T-helper 17 cell (primary cell): ENCODE measurements at places on chromosomes 5 and 9.

GRCh38 chr5:131693894-131694293 lies 58.9 kb upstream of the RAPGEF6 start:
- H3K4me3 ChIP-seq: no peak overlapping the region
- peak overlapping the region; percentile 32 for H3K27ac ChIP-seq
- H3K4me1 ChIP-seq: peaks cover 10% of the 10 kb centered on the region
- H3K36me3 ChIP-seq: peaks cover 6% of the 10 kb centered on the region
- H3K27me3 ChIP-seq: no peaks in the 10 kb centered on the region

DNA sequence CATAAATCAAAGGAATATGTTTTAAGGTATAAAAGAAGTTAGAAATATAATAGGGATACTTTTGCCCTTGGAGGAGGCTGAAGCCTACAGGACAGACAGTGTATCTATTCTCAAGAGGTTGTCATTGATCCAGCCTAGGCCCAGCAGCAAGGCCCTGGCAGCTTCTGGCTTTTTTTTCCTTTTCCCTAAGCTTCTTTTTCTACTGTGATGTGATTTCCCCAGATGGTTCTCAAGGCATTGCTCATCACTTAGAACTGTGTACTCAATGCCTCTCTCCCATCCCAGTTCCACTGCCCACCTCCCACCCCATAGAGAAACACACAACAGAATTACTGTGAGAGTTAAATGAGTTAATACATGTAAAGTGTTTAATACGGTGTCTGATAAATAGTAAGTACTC lies 88.6 kb downstream of the SLC44A1 start:
- H3K4me3 ChIP-seq: no peak overlapping the region
- H3K27me3 ChIP-seq: no peaks in the 10 kb centered on the region
- peaks cover 12% of the 10 kb centered on the region for H3K4me1 ChIP-seq
- H3K27ac ChIP-seq: no peak overlapping the region

DNA sequence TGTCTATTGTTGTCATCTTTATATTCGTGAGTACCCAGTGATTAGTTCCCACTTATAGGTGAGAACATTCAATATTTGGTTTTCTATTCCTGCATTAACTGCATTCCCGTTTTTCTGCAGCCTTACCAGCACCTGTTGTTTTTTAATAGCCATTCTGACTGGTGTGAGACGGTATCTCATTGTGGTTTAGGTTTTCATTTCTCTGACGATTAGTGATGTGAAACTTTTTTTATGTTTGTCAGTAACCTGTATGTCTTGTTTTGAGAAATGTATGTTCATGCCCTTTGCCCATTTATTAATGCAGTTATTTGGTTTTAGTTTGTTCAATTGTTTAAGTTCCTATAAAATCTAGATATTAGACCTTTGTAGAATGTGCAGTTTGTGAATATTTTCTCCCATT lies 546.0 kb upstream of the RORB start:
- no peaks in the 10 kb centered on the region for H3K4me1 ChIP-seq
- no peaks in the 10 kb centered on the region for H3K27me3 ChIP-seq
- DNase-seq: no peak
- no peaks in the 10 kb centered on the region for H3K36me3 ChIP-seq
- H3K27ac ChIP-seq: no peak overlapping the region

DNA sequence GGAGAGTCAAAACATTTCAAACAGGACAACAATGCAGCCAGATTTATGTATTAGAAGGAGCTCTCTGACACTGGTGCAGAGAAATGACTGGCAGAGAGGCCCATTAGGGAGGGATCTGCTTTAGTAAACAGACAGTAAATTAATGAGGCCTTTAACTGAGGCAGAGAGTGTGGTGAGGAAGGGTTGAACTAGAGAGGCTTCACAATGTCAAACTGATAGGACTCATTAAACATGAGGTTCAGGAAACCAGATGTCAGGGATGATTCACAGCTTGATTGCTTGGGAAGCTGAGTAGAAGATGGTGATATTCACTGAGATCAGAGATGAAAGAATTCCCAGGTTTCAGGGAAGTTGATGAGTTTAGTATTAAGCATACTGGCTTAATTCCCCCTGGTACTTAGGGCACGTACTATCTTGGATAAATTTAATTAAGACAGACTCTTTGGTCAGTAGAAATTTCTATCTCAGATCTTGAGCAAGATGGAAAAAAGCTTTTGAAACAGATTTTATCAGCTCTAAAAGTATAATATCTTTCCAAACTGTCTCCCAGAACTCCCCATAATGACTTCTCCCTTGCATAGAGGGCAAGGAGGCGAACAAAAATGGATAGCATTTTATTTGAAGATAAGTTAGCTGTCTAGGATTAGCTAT lies 8.6 kb upstream of the MUSK start:
- no peaks in the 10 kb centered on the region for H3K36me3 ChIP-seq
- H3K27ac ChIP-seq: no peak overlapping the region
- no peak overlapping the region for H3K4me3 ChIP-seq
- DNase-seq: no peak
- H3K27me3 ChIP-seq: no peaks in the 10 kb centered on the region
- no peaks in the 10 kb centered on the region for H3K4me1 ChIP-seq

- no peaks in the 10 kb centered on the region for H3K27me3 ChIP-seq
- DNase-seq: no peak
- H3K4me1 ChIP-seq: no peaks in the 10 kb centered on the region
- H3K36me3 ChIP-seq: no peaks in the 10 kb centered on the region
These were observed 45.1 kb downstream of the FBXL7 start for GRCh38 chr5:15545082-15545481.

GRCh38 chr5:123450640-123451039 lies 27.4 kb upstream of the CEP120 start:
- H3K27ac ChIP-seq: no peak overlapping the region
- no peak for DNase-seq
- H3K4me1 ChIP-seq: no peaks in the 10 kb centered on the region
- H3K4me3 ChIP-seq: no peak overlapping the region

DNA sequence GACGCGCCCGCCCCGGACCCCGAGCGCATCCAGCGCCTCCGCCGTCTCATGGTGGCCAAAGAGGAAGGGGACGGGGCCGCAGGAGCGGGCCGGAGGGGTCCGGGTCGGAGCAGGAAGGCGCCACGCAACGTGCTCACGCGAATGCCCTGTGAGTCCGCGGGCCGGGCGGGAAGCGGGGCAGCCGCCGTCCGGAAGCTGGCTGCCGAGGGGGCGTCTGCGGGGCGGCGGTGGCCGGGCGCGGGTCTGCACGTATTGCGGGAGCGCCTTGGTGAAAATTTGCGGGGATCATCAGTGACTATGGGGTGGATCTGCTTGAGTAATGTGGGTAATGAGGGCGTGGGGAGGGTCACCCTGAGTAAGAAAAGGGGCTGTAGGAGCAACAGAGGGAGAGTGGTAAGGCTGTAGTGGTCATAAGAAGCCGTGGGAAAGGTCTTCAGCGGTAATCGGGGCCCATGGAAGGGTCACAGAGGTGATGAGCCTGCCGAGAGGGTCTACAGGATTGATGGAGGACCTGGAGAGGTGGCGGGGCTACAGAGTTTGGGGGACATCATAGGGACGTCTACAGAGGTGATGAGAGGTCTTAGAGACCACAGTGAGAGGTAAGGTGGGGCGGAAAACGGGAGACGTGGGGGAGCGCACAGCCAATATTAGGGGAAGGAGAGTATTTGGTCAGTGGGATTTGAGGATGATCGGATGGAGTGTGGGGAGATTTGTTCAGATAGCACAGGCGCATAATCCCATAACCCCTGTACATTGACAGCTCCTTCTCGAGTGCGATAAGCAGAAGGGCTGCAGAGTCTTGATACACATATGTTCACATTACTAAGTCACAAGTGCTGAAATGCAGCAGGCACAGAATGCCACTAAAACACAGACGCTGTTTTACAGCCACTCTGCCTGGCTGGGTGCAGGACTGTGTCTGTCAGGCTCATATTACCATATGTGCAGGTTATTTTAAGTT lies 819 bp downstream of the LSM11 start:
- peak overlapping the region; percentile 93 for H3K27ac ChIP-seq
- peak overlapping the region; percentile 98 for H3K4me3 ChIP-seq
- H3K36me3 ChIP-seq: peaks cover 2% of the 10 kb centered on the region
- no peak for DNase-seq
- no peaks in the 10 kb centered on the region for H3K27me3 ChIP-seq
- peaks cover 35% of the 10 kb centered on the region for H3K4me1 ChIP-seq

GRCh38 chr5:170110403-170111087 lies 4.8 kb downstream of the FOXI1 start:
- no peak for DNase-seq
- H3K27ac ChIP-seq: no peak overlapping the region
- peaks cover 47% of the 10 kb centered on the region for H3K27me3 ChIP-seq

DNA sequence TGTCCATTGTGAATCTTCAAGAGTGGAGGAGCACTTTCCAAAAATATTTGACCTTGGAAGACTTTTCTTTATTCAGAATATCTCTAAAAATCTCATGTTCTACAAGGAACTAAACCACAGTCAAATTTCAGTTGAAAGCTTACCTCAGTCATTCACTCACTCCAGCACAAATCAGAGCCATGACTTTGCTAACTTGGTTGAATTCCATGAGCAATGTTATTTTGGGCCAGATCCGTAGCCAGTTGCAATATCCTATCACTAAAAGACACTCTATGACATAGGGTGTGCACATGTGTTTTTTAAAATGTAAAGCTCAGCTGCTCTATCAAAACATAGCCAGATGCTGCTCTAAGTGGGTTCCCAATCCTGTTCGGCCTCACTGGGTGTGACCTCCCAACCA lies 156.1 kb upstream of the ANKRD55 start:
- peaks cover 2% of the 10 kb centered on the region for H3K36me3 ChIP-seq
- peaks cover 5% of the 10 kb centered on the region for H3K27me3 ChIP-seq
- DNase-seq: no peak
- no peak overlapping the region for H3K27ac ChIP-seq
- H3K4me1 ChIP-seq: no peaks in the 10 kb centered on the region

- peaks cover 9% of the 10 kb centered on the region for H3K36me3 ChIP-seq
- H3K4me1 ChIP-seq: peaks cover 21% of the 10 kb centered on the region
- no peak overlapping the region for H3K4me3 ChIP-seq
- no peak for DNase-seq
- H3K27me3 ChIP-seq: no peaks in the 10 kb centered on the region
These were observed 6.6 kb downstream of the POC5 start for GRCh38 chr5:75710637-75711036.

DNA sequence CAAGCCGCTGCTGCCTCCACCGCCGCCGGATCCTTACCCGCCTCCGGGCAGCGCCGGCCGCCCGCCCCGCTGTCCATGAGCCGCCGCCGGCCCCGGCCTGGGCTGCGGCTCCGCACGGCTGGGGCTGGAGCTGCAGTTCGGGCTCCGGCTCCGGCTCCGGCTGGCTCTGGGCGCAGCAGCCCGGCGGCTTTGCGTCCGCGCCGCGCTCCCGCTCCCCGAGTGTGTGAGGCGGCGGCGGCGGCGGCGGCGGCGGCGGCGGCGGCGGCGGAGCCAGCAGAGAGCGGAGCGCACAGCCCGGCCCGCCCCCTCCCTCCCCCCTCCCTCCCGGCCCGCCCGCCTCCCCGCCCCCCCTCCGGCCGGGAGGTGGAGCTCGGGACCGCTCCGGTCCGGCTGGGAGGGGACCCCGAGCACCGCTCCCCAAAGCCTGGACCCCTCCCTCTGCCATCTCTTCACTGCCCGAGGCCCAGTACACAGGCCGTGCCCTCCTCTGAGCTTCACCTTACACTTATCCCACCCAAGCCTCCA lies at the start of gene PCDH1:
Gene PCDH1 (minus strand): TSS at position 225 of the 525 bp plus-strand sequence. CDS start 148 bp downstream, at position 77.
- peaks cover 80% of the 10 kb centered on the region for H3K27me3 ChIP-seq
- peak within 1 kb of the TSS; percentile 94 for H3K27ac ChIP-seq
- peaks cover 36% of the 10 kb centered on the region for H3K4me1 ChIP-seq
- H3K36me3 ChIP-seq: peaks cover 9% of the 10 kb centered on the region
- DNase-seq: no peak
